ENCODE measurements at places on chromosomes 12 and 14.
A peak's percentile ranks its signal among the peaks of the same experiment; 100 is the strongest.

- DNase-seq, result no peak
These were observed 136.8 kb downstream of the TBX5 start for GRCh38 chr12:114269153-114269552.

DNA sequence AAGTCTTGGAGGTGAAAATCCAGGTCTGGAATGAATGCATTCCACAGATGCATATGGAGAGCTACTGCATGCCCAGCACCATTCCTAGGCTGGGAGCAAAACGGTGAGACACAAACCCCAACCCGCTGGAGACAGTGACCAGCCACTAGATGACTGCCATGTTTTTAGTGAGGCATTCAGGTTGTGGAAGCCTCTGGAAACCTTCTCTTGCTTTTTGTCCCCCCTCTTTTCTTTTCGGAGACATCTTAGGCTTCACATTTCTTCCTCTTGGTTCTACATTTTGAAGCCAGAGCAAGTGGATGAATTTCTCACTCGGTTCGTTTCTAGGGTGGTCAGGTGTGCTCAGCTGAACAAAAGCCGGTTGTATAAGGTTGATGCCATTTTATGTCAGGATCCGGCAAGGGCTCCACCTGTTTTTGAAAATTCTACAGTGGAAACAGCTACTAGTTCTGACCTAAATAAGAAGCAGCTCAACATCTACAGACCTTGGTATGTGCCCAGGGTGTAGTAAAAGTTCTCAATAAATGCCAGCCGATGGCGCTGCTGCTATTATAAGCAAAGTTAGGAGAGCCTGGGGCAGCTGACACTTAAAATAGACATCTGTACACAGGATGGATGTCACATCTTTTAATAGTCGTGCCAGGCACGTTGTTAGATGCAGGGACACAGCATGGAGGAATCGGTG lies 1.8 kb upstream of the ZNF839 start:
- peak; percentile 79 for DNase-seq

DNA sequence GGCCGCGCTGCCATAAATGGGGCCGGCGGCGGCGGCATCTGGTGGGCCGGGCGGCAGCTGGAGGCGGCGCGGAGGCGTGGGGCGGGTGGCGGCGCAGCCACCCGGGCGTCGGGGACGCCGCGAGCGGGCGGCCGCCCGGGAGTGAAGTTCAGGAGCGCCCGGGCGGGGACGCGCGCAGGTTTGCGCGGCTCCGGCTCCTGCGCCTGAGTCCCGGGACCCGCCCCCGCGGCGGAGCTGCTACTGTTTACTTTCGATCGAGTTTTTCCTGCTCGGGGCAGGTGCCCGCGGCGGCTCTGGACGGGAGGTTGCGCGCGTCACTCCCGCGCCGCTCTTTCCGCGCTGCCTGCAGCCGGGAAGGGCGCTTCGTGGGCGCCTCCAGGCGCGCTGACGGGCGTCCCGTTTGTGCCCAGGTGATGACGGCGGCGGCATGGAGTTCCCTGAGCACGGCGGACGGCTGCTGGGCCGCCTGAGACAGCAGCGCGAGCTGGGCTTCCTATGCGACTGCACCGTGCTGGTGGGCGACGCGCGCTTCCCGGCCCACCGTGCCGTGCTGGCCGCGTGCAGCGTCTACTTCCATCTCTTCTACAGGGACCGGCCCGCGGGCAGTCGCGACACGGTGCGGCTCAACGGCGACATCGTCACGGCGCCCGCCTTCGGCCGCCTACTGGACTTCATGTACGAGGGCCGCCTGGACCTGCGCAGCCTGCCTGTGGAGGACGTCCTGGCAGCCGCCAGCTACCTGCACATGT lies at the start of gene ZBTB42:
Gene ZBTB42 (plus strand): TSS at position 331 of the 749 bp plus-strand sequence. CDS start 97 bp downstream, at position 428.
- DNase-seq, result no peak

DNA sequence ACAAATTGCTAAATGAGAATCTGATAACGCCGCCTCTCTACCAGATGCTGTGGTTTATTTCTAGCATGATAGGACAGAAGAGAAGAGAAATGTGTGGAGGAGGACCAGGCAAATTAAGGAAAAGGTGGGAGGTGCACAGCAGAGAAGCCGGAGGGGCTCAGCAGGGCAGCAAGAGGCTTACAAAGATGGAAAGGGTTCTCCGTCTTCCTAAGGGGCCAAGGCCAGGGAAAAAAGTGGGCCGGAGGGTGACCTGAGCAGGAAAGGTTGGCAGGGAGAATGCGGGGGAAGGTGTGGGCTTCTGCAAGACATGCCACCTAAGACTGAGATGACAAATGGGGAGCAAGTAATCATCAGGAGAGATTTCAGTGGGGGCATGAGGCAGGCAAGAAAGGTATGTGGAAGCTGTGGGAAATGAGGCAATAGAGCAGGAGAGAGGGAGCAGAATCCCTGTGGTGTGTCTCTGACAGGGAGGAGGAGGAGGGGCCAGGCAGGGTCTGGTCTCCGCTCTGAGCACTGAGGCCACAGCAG lies 18.7 kb downstream of the MANSC1 start:
- no peak for DNase-seq

- DNase-seq, result no peak
These were observed 255.1 kb upstream of the TMPO start for GRCh38 chr12:98260276-98260675.

DNA sequence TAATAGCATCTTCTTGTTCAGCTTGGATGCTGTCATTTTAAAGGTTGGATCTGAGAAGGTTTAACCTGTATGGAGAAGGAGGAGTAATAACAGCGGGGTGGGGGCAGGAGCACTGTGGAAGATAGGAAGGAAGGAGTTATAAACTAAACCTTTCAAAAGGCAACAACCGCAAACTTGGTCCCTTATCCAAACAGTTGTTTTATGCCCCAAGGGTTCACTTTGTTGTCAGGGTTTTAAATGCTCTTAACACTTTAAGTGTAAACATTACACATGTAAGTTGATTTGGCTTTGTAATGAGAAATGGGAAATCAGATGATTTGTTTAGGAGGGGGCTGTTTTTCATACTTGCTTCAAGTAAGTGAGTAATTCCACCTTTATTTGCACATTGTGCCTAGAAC lies 3.0 kb downstream of the NPAS3 start:
- DNase-seq, result no peak

- no peak for DNase-seq
These were observed 1.5 kb upstream of the NOXRED1 start for GRCh38 chr14:77424862-77425261.

GRCh38 chr14:105878554-105878953 lies 352.2 kb downstream of the TMEM121 start:
- no peak for DNase-seq

DNA sequence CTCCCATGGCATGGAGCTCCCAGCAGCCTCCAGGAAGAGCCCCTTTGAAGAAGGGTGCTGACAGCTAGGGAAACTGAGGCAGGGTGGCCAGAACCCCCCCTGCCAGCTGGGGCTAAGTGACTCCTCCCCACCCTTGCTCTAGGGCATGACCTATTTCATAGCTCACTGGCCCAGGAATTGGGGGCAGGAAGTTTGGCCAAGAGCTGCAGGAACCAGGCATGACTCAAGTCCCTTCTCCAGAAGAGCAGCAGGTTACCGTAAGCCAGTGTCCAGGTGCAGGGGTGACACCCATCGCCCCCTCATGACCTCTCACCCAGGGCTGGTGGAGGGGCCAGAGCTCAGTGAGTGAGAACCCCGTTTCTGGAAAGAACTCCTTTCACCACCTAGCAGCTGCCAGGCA lies 1.9 kb downstream of the RASAL1 start:
- no peak for DNase-seq

DNA sequence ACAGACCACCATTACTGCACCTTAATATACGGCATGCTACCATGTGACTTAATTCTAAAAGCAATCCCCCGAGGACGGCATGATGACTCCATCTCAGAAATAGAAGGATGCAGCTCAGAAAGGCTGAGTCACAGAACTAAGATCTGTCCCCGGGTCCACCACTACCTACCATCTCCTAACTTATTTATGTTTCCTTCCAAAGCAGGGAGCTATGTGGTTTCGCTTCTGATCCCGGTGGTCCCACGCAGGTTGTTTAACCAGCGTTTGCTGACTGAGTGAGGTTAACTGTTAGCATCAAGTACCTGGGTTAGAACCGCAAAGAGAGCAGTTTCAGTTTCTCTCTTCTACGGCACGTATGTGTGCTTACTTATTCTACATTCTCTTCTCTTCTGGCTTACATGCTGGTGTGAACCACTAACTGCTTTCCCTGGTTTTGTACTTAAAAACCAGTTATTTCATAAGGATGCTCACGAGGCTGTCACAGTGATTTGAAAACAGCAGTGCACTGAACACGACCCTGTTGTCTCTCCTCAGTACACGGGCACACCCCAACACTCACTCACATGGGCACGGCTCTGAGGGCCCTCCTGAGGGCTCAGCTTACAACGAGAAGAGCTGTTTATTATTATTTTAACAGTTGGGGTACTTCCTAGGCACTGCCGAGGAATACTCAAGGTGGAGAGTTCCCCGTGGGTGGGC lies 66.7 kb downstream of the CCDC88C start:
- DNase-seq, result peak; percentile 76

GRCh38 chr12:3473171-3473570 lies 17.8 kb upstream of the PRMT8 start:
- no peak for DNase-seq

GRCh38 chr12:100963381-100963780 lies 168.8 kb downstream of the ANO4 start:
- DNase-seq, result no peak

GRCh38 chr14:61147831-61148549 lies 133.1 kb downstream of the TMEM30B start:
- no peak for DNase-seq

DNA sequence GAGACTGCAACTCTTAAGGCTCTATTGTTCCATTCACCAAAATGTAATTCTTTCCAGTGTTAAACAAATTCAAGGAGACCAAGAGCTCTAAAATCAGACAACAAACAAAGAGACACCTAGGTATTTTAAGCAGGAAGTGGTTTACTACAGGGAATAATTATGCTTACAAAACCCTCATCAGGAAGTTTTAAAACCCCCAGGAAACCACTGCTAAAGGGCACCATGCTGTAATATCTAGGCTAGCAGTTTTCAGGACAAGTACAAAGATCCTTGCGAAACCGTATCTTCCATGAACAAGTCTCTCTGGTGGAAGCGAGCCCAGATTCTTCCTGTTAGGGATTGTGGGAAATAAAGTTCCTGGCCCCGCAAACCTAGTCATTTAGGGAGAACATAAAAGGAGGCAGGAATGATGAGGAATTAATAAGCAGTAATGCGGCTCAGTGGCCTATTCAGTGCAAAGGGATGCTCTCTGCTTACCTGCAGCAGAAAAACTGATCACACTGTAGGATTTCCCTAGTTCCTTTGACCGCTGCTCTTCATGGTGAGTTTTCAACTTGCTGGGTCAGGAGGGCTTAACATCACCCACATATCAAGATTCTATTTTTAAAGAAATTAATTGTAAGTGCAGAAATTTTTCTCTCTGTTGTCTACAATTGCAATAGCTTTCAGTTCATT lies 42.8 kb downstream of the ACSM4 start:
- DNase-seq, result no peak

DNA sequence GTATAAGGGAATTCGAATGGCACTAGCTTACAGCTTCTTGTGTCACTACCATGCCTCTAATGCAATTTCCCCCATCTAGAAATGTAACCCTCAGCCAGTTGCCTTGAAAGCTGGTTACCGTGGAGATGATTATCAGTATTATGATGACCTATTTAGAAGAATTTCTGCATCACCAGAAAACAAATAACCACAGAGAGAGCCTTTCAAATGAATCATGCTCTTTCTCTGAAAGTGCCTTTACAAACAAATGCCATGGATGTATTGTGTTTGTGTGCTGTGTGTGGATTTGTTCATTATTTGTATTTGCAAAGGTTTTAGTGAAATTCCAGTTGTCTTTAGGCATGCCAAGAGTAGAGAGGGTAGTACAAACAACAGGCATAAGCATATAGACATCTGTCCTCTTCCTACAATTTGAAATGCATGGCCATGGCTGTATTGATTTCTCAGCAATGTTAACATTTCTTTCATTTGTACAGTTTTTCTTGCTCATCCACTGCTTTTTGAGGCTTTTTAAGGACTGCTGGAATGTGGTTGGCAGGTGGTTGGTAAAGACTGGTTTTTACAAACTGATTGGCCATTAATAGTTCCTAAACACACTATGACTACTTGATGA lies 266.5 kb downstream of the PAWR start:
- no peak for DNase-seq

DNA sequence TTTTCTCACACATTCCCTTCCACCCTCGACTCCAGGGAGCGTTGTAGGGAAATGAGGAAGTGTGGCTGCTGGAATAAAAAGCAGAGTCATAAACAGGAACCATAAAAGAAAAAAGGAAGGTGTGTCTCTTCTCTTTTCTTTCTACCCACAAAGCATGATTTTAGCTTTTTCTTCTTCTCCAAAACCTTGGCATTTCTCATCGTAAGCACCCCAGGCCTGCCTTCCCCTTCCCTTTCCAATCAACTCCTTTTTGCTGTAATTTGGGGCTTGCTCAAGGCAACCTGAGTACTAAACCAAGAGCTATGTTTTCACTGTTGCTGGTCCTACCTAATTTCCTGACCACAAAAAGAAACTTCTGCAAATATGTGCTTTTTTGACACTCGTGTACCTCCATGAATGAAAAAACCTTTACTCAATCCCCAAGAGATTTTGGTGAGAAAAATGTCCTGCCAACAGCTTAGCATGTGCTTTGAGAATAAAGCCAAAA lies 9.2 kb downstream of the PLBD1 start:
- DNase-seq, result peak; percentile 17

GRCh38 chr12:123037791-123038190 lies 57.3 kb downstream of the ARL6IP4 start:
- DNase-seq, result no peak
